ENCODE measurements at places on chromosomes 3 and 15.

DNA sequence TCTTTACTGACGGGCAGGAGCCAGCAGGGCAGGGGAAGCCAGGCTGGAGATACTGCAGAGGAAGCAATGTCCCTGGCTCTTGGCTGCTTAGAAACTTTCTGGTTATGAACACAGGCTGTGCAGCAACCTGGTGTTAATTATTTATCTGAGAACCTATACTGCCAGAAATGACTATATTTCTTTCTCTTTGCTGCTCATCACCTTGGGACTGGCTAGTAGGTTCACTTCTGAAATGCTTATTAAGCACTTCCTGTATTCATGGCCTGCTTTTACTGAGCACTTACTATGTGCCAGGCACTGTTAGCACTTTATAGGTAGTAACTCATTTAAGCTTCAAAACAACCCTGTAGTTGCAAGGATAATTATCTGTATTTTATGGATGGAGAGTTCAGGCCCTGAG, 57.6 kb downstream of the RAB11A start:
- DNase-seq, result no peak

DNA sequence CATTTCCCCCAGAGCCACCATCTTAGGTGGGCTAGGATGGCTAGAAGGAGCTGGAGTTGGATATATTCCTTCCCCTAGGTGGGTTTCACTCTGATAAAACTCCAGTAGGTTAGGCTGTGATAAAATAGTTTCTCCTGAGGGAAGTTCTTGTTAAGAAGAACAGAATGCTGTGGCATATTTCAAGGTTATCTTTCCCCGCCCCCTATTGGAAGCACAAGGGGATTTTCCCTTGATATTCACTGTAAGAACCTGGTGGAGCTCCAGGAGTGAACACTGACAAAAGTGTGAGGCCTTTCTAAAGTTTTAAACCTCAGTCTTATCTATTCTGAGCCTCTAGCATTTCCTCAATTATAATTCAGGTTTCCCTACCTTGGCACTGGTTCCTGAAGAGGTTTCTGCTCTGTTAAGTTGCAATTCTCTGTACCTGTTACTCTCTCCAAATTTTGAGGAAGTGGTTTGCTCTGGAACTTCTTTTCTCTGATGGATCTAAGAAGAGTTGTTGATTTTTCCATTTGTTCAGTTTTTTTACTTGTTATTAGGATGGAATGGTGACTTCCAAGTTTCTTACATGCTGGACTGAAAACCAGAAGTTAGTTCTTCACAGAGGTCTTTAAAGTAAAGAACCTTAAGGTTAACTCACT, 113.5 kb downstream of the GMPS start:
- DNase-seq, result no peak

DNA sequence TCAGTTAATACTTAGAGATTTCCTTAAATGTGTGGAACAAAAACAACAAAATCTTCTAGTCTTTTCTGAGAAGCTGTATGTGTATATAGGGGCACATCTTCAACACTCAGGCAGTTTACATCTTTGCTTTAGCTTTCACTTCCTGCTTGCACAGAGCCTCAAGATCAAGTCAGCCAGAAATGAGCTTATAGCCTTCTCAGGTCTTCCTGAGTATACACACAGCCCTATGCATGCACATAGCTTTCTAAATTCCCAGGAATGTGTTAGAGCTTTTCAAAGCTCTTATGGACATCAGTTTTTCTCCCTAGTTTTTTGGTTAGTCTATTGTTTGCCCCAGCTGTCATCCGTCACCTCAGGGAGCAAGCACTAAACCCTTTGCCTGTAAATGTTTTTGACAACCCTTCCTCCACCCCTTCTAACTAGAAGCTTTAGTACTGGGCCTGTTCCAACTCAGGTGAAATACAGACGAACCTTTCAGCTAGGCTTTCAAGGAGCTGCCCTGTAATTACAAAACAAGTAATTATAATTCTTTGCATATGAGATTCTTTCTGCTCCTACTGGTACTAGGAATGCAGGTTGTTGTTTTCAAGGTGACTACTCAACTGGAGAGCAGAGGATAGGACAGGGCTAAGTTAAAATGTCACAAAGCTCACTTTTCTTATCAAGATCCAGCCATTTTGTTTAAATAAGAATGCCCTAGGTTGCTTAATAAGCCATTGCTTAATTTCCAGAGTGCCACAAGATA, 22.6 kb upstream of the MTMR10 start:
- peak; percentile 50 for DNase-seq

DNA sequence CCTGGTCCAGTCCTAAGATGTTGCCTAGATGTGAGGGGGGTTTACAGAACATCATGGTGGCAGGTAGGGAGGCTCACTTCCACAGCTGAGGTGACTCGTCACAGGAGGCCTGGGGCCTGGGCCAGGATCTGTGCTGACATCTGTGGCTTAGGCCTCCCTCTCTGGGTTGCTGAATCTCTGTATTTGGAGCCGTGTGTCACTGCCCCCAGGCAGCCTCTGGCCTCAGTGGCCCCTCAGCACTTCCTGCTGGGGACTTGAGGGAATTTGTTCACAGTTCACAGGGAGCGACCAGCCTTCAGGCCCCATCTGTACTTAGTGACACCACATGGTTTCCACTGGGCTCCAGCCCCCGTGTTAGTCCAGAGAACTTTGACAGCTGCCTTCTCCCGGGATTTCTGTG, 41.7 kb upstream of the ADAMTSL3 start:
- no peak for DNase-seq

GRCh38 chr3:184384342-184384741, 4.5 kb downstream of the CHRD start:
- DNase-seq, result no peak

DNA sequence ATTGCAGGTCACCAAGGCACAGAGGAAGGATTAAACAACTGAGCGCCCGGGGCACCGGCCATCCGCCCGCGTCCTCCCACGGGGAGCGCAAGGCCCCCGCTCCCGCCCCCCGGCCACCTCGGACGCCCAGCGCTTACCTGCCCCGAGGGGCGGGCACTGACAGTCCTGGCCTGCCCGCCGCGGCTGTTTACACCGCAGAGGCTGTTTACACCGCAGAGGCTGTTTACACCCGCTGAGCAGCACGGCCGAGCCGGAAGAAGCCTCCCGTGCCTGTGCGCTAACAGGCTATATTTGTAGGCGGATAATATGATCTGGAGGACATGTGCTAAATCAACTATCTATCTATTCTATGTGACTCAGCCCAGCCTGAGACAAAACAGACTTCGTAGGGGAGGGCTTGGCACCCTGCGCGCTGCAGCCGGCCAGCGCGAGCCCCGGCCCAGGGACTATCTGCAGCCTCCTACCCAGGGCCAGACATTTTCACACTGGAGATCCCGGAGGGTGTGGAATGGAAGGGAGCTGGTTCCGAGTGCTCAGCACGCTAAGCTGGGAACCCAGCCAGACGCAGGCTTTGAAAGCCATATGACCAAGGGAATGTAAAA, at the start of gene LRRC2:
Gene LRRC2 (minus strand): TSS at position 263 of the 602 bp plus-strand sequence. CDS start 14,711 bp downstream, outside the sequence.
- no peak for DNase-seq

DNA sequence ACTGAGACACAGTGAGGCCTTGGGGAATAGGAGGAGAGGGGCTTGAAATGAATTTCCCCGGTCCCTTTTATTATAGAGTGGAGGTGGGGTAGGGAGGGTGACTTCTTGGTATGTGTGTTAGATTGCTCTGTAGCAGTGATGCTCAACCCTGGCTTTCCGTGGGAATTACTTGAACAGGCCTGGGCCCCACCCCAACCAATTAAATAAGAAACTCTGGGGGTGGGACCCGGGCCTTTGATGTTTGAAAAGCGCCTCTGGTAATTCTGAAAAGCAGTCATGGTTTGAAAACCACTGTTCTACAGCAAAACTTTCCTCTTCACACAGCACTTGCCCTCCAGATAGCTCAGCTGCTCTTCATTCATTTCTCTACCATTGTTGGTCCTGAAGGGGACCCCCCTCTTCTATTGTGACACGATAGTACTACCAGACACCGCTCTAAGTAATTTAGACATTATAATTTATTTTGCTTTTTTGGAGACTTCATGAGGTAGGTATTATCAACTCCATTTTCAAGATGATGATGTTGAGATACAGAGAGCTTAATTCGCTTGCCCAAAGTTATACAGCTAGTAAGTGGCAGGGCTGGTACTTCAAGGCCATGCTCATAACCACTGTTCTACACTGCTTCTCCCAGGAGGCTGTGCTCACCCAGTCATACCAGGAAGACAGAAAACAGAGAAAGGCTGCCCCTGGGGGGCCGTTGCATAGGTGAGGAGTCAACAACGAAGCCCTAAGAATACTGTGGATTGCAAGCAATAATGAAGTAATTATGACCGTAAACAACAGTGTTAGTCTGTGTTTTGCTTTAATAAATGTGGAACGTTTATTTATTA, 176.2 kb downstream of the PEX5L start:
- DNase-seq, result no peak

GRCh38 chr3:64983583-64984359, 296.0 kb upstream of the ADAMTS9 start:
- no peak for DNase-seq

DNA sequence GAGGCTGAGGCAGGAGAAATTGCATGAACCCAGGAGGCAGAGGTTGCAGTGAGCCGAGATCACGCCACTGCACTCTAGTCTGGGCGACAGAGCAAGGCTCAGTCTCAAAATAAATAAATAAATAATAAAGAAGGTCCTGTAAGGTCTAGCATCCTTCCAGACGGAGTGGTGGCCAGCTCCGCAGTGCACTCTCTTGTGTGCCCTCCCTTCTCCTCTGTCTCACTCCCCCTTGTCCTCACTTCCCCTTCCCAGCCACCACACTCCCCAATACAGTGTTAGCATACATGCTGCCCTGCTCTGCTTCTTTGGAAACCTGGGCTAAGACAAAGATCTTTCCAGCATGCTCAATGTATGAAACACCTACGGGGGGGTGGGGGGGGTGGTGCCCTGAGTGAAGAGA, 3.4 kb upstream of the CLN6 start:
- DNase-seq, result no peak

- DNase-seq, result no peak
Observed at GRCh38 chr3:104805508-104805907, 561.2 kb upstream of the ALCAM start.

DNA sequence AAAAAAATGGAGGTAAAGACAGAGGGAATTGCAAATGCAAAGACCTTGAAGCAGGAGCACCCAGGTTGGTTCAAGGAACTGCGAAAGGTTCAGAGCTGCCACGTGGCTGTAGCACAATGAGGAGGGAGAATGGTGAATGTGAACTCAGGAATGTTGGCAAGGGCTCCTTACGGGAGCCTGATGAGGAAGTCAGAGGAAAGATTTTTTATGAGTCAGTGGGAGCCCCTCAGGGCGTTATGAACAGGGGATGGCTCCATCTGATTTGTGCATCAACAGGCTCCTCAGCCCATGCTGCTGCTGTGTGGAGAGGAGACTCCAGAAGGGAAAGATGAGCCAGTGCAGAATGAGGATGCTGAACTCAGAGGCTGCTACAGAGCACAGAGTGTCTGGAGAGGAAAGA, 194.4 kb downstream of the ARRDC4 start:
- no peak for DNase-seq

GRCh38 chr3:125403789-125404188, 28.7 kb upstream of the ZNF148 start:
- DNase-seq, result no peak

DNA sequence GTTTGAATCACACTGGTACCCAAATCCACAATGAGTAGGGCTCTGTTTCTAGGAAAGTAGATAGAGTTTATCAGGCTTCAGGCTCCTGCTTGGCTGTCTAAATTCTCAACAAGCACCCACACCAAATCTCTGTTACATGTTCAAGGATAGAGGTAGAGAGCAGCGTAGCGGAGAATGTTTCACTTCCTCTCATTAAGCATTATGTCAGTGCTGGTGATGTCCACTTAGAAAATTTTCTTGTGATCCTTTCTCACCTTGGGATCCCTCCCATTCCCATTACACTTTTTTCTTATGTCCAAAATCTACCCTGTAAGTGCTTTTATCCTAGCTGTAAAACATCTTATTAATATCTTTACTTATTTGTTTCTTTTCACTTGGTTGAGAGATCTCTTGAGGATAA, 34.7 kb upstream of the GCSAM start:
- peak; percentile 31 for DNase-seq

GRCh38 chr15:59557581-59557980, 54.0 kb upstream of the GCNT3 start:
- no peak for DNase-seq

DNA sequence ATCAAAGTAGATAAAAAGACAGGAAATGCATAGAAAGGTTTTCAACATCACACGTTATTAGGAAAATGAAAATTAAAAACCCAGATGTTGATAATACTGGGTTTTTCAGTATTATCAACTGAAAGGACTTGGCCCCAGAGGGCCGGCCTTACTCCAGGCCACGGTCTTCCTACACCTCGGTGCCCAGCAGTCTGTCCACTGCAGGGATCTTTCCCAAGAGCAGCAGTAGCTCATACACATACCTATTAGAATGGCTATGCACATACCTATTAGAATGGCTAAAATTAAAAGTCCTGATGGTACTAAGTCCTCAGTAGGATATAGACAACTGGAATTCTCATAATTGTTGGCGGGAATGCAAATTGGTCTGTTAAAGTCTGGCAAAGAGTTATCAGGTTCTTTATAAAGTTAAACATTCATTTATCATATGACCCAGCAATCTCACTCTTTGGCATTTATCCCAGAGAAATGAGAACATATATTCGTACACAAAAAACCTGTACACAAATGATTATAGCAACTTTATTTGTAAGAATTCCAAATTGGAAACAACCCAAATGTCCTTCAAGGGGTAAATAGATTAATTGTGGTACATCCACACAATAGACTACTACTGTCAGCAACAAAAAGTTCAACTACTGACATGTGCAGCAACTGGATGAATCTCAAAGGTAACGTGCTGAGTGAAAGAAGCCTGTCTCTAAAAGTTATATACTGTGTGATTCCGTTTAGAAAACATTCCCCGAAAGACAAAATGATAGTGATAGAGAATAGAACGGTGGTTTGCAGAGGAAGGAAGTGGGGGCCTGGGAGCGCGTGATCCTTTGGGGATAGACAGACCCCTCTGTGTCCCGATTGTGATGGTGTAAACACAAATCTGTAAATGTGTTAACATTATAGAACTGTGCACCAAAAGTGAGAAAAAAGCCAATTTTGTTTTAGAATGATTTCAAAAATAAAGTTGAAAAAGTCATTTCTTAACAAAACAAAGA, 62.3 kb downstream of the MCTP2 start:
- no peak for DNase-seq

- DNase-seq, result no peak
Observed at GRCh38 chr3:197289726-197290125, 8.7 kb downstream of the DLG1 start.

- no peak for DNase-seq
Observed at GRCh38 chr3:65742914-65743313, 295.8 kb downstream of the MAGI1 start.
